Epithelial cell of proximal tubule (primary cell): ENCODE measurements at places on chromosomes 3 and 15. TPM values are rescaled to one million over a fixed set of nuclear protein-coding genes. Genes with fewer than 3 reads are reported as not detected.

DNA sequence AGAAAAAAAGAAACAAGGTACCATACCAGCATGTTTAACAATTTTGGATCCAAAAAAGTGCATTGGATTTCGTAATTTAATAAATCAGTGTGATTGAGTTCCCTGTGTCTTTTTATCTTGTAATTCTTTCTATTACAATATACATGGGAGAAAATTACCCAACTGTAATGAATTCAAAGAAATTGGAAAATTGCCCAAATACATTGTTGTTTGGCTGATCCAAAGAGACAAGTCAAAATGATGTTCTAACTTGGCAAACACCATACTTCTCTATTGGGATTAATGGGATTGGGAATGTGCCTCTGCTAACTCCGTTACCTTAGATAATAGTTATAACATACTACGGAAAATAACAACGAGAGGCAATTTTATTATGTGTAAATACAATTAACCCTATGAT, 1097.1 kb downstream of the ROBO1 start:
- no peak for DNase-seq

DNA sequence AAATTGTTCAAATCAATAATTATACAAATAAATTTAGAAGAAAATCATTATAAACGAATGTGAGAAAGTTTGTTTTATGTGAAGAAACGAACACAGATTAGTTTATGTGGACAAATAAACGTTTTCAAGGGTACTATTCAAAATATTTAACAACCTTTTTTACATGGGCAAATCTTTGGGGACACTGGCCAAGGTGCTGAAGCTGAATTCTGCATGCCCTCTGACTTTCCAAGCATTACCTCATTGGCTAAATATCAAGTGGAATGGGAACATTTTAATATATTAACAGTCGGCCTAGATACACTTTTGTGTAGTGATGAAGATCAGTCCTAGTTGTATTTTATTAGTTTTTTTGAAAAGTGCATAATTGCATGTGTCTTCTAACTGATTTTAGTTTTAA, 636.4 kb upstream of the DPPA4 start:
- no peak for DNase-seq

- no peak for DNase-seq
These were observed 511.3 kb downstream of the FGF12 start for GRCh38 chr3:192216067-192216466.

DNA sequence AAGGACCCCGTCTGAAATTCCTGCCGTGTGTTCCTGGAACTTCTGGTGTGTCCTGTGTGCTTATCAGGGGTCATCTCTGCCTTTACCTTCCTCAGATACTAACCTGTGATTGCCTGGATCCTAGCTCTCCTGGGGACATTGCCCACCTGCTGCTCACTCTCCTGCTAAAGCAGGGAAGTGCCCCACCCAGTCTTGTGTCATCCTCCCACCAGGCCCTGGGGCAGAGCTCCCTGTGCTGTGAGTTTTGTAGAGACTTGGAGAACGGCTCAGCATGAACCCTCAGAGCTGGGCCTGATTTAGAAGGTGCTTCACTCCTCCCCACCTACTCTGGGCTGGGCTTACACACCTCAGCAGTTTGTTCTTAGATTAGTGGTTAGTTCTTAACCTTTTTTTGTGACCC, 3.8 kb upstream of the TMEM44 start:
- DNase-seq, result no peak

DNA sequence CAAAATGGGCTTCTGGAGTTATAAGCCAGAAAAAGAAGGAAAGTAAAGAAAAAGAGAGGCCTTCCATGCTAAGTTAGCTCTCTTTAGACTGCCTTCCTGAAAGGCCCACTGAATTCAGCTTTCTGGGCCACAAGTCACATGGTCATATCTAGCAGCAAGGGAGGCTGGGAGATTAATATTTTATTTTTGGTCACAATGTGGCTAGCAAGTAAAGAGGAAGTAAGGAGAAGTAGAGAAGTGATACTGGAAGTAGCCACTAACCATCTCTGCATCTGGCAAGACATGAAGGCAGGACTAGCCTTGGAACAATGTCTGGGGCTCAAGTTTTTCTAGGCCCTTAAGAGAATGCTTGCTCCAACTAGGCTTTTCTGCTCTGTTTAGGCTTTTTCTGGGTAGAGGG, 81.8 kb upstream of the UBE2E1 start:
- no peak for DNase-seq

ALS2CL gene
- total RNA-seq, result 9.0 and 17.8 TPM in 2 replicates

- DNase-seq, result no peak
These were observed 55.1 kb upstream of the AGTR1 start for GRCh38 chr3:148642616-148643015.

CATSPER2 gene
- 0.07 and 0.17 TPM in 2 replicates for total RNA-seq

GUCA1C gene
- 0.23 and 0.58 TPM in 2 replicates for total RNA-seq

SETD5 gene
- 33.0 and 41.1 TPM in 2 replicates for total RNA-seq

DNA sequence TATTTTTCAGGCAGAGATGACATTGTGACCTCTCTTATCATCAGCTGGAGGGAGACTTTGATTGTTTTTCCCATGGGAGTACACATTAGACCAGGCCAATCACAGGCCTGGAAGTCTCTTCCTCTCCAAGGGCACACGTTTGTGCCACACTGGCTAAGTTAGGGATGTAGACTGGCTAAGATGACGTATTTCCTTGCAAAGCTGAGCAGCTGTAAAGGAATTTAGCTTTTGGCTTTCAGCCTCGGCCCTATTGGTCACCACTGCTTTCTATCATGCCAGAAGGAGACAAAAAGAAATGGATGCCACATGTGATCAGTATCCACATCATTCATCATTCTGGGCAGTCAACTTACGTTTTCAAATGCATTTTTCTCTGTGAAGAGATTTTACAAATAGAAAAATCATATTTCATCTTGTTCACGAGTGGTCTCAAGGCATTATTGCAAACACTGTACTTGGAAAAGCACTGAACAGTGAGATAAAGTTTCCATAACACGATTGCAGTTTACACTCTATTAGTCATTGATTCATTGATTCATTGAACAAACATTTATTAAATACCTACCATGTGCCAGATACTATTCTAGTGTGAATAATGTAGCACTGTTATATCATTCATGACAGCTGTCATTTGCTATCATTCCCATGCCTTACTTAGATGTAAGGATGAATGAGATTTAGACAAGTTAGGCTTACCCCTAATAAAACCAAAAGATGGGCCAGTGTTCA, 27.0 kb upstream of the RNF7 start:
- DNase-seq, result no peak
